Erythroblast (primary cell): ENCODE measurements at places on chromosomes 6 and 20.

DNA sequence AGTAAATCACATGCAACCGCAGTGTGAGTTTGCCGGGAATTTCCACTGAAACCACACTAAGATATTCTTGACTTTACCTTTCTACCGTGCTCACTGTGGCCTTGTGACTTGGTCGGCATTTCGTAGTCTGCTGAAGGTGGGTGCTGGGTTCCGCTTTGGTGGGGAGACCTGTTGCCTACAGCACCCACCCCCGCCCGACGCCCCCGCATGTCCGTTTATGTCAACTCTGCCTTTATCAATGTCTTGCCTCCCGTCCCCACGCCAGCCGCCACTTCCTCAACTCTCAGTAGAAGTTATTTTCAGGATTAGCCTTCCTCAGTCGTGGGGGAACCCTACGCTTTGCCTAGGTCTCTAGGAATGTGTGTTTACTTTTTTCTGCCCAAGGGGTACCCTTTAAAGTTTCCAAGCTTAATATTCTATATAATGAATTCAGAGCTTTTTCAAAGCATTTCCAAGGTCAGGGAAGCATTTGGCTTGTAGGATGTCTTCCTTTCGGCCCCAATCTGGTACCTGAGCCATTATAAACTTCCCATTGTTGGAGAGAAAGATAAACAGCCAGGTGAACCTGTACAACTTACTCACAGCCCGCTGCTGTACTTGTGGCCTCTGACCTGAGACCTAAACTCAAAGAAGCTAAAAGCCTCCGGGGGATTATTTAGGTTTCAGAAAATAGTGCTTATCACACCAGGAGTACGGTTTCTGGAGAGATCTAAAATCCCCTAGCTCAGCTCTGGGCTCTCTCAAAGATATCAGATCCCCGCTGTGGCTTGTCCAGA lies 54.2 kb downstream of the TBC1D7 start:
- DNase-seq = peak; percentile 56

- DNase-seq = no peak
These were observed 10.2 kb upstream of the SRPK1 start for GRCh38 chr6:35931120-35931561.

- DNase-seq = no peak
These were observed 50.7 kb upstream of the INSM1 start for GRCh38 chr20:20317195-20317594.

- peak; percentile 42 for DNase-seq
These were observed 38.5 kb downstream of the PANK2 start for GRCh38 chr20:3927486-3928291.

GRCh38 chr6:21986703-21987102 lies 310.1 kb downstream of the PRL start:
- no peak for DNase-seq

DNA sequence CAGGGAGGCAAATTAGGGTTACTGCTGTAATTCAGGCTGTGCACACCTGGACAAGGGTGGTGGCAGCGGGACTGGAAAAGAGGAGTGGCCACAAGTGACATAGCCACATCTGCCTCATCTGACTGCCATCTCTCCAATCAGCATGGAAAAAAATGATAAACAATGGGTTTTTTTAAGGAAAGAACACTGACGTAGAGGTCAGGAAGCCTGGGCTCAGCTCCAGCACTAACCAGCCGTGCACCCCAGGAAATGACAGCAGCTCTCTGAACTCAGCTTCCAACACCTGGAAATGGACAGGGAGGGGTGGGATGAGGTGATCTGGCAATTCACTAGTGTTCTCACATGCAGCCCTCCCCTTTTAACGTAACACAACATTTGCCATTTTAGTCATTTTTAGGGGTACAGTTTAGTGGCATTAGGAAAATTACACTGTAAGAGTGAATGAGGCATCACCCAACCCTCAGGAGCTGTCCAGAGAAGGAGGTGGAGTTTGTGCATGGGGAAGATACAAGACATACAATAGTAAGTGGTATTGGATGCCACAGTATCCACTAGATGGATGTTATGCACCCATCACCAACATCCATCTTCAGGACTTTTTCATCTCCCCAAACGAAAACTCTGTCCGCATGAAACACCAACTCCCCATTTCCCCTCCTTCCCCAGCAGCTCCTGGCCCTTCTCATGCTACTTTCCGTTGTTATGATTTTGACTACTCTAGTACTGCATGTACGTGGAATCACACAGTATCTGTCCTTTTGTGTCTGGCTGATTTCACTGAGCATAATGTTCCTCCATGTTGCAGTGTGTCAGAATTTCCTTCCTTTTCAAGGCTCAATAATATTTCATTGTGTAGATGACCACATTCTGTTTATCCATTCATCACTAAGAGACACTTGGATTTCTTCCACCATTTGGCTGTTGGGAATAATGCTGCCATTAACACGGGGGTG lies 215.5 kb upstream of the ECI2 start:
- no peak for DNase-seq

- peak; percentile 3 for DNase-seq
These were observed 37.6 kb downstream of the LAMP5 start for GRCh38 chr20:9551808-9552550.

DNA sequence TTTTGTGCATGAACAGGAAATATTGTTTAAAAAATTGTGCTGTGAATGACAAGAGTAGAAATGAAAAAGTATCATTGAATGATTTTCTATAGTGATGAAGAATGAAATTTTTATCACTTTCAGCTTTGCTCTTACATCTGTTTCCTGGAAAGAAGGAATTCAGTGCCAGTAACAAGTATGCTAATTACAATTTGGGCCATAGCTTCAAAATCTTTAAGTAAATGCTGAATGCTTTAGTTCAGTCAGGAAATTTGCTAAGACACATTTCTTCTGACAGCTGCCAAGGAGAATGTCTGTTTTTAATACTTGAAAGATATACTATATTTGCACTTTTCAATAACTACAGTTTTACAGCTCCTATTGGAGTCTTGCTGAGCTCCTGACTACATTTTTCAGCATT lies 203.7 kb upstream of the RSPO3 start:
- no peak for DNase-seq

DNA sequence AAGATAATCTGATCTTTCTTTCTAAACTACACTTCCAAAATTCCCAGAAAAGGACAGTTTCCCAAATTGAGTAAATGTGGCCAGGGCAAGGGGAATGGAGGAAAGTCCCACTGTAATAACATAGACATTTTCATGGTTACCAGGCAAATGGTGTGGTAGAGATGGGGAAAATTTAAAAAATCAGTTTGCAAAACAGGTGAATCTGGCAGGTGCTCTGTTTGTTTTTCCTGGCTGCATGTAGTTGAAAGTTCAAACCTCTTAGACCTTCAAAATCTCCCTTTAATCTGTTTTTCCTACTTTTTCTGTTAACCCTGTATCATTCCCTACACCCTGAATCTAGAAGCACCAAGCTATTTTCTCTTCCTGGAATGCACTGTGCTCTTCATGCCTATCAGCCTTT lies 2.0 kb upstream of the BCKDHB start:
- DNase-seq = no peak

DNA sequence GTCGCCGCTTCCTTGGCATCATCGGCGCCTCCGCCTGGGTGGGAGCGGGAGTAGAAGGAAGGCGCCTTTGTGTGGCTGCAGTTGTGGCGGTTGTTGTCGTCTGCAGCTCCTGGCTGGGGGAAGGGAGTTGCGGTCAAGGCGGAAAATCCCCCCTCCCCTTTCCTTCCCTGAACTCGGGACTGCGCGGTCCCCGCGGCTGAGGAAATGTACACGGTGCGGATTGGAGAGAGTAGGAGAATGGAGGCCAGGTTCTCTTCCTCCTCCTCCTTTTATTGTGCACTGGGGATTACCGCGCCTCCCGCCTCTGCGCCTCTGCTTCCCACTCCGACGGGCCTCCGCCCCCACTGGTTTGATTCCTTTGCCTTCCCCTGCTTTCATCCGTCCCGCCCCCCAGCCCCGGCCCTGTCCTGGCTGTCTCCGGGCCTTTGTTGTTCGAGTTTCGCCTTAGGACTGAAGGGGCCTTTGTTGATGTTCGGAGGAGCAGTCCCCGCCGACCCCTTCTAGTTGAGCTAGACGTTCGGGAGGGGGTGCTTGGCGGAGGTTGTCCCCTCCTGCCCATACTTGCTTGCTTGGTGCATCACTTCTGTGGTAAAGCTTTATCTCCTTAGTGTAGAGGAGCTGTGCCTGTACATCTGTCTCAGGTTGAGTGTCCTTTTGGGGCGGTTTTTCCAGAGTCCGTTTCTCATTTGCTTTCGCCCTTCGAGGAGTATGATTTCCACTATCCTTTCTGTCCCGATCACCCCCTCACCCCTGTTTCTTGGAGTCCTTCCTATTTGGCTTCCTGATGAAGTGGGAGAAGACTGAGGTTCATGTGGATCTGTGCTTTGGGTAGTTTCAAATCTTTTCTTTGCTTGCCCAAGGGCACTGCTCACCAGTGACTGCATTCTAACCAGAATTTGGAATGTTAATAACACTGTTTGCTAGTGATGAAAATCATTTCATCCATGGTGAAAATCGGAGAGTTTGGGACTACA lies 764 bp downstream of the ZNF292 start:
- peak; percentile 64 for DNase-seq

GRCh38 chr6:2819115-2819514 lies 22.5 kb downstream of the SERPINB1 start:
- no peak for DNase-seq

DNA sequence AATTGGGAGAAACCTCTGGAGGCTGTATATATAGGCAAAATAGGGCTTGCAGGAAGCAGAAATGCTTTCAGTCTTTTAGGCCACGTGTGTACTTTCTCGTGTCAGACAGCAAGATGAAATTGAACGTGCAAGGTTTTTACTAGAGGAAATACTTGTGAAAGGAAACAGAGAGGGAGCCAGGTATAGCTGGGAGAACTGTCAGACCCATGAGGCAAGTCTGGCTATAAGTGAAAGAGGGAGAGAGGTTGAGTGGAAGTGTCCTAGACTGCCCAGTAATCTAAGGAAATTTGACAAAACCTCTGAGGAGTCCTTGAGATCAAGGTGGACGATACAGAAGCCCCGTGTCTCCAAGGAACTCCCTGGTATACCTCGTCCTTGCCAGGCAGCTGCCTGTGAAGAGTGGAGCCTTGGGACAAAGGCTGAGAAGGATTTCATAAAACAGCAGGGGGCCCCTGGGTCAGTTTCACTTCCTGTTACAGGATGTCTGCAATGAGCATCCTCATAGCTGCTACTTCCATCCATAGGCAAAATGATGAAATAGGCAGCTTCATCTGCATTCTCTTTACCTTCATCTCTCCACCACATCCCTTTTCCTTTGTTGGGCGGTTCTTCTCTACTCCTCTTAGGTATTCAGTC lies 114.4 kb upstream of the MAP3K7 start:
- no peak for DNase-seq

DNA sequence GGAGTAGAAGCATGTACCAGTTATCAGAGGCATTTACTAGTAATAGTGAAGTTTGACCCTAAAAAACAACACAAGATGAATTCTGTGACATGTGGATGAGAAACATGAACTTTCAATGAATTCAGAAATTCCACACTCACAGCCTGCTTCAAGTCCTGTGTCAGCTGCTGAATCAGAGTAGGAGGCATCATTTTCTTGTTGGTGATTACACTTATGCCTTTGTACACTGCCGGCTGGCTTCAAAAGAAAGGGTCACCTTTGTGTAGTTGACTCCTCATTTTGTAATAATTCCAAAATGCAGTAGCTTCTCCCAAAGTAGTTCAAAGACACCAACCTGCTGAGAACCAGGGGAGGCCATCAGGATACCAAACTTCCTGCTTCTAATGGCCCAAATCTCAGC lies 165.5 kb downstream of the BACH2 start:
- no peak for DNase-seq

DNA sequence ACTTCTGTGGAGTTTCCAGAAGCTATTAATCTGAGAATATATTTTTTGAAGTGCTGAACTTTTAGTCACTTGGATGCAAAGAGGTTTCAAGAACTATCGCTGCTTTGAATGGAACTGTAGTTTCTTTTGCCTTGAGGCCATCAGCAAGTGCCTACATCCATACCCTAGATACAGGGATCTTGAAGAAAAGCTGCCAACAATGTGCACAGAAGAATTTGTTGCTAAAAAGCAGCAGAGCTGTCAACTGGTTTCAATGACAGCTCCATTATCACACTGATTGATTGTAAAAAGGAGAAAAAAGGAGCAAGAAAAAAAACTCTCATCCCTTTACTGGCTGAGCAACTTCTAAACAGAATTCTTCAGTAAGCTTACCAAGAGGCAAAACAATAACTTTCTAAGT lies 251.0 kb upstream of the NRSN1 start:
- DNase-seq = no peak

DNA sequence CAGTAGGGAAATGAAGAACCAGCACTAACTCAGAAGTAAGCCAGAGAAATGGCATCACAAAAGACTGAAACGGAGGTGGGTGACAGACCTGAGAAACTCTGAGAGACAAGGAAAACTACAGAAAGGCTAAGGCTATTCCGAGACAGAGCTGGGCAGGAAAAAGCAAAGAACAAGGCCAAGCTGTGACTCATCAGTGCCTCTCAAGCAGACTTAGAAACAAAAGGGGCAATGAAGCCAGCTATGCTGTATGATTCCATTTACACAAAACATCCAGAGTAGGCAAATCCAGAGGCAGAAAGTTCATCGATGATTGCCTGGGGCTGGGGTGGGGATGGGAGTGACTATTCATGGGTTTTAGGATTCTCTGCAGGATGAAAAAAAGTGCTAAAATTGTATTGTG lies 50.0 kb downstream of the SLC23A2 start:
- no peak for DNase-seq

- peak; percentile 37 for DNase-seq
These were observed 1.4 kb downstream of the CUL9 start for GRCh38 chr6:43183441-43183840.

DNA sequence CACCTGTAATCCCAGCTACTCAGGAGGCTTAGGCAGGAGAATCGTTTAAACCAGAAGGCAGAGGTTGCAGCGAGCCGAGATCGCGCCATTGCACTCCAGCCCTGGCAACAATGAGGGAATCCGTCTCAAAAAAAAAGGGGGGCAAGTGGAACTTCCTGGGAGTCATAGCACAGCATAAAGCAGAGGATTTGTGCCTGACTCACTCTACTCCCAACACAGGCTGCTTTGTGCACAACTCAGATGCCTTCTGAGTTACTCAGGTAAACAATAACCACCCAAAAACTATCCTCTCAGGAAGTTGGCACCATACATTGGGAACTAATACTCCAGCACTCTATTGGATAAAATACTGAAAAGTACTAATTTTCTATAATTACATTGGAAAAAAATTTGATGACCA lies 2.5 kb upstream of the TMEM244 start:
- no peak for DNase-seq

GRCh38 chr6:13485923-13486562 lies 1.4 kb downstream of the GFOD1 start:
- DNase-seq = peak; percentile 83

- no peak for DNase-seq
These were observed 25.7 kb upstream of the IGF2R start for GRCh38 chr6:159943101-159943632.
